ENCODE measurements at places on chromosomes 12 and 14.
A peak's percentile ranks its signal among the peaks of the same experiment; 100 is the strongest.

- no peak for DNase-seq
Measured at GRCh38 chr14:24224618-24225071, 7.5 kb downstream of the NEDD8 start.

- DNase-seq, result no peak
Measured at GRCh38 chr12:48197549-48197970, 5.5 kb downstream of the OR10AD1 start.

DNA sequence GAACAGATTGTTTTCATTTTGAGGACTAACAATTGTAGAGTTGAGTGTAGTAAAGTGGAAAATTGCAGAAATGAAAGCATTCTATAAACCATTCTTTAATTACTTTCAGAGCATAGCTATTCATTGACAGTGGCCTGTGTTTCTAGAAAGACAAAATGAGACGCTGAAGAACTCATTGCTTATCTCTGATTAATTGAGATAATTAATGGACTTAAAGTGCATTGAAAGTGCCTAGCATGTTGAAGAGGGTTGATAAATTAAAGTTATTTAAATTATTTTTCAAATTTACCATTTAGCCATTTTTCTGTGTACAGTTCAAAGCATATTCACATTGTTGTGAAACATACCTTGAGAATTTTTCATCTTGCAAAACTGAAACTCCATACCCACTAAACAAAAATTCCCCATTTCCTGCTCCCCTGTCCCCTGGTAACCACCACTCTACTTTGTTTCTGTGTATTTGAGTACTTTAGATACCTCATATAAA, 57.4 kb downstream of the DAAM1 start:
- no peak for DNase-seq

DNA sequence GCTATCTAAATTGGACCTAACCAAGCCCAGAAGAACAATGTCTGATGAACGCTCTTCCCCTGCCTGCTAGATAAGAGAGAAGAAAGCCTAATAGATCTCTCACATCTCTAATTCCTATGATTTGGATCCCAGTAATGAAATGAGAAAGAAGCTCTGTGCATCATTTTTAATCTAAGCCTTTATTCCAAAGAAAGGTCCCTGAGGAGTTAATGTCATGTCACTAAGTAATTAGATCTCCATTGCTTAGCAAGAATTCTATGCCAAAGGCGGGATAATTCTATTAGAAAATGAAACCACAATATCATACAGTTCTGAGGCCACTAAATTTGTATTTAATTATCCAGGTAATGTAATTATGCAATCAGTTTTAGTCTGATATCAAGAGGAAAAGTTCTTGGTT, 74.2 kb upstream of the TMEM260 start:
- DNase-seq, result no peak

DNA sequence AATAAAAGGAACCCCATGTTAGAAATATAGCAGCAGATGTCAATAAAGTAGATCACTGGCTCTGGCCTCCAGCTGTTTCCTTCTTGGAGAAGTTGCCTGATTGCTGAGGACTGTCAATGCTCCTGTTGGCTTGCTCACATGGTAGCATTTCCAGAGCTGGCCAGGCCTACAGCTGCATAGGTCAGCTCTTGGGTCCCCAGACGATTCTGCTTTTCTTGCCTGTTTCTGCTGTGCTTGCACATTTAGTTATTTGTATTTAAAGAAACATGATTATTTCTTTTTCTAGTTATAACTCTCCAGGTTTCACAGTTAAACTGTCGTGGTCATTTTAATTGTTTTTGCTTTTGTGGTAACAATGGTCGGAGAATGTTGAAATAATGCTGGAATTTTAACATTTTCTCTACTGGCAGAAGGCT, 7.2 kb downstream of the NAV3 start:
- DNase-seq, result no peak

DNA sequence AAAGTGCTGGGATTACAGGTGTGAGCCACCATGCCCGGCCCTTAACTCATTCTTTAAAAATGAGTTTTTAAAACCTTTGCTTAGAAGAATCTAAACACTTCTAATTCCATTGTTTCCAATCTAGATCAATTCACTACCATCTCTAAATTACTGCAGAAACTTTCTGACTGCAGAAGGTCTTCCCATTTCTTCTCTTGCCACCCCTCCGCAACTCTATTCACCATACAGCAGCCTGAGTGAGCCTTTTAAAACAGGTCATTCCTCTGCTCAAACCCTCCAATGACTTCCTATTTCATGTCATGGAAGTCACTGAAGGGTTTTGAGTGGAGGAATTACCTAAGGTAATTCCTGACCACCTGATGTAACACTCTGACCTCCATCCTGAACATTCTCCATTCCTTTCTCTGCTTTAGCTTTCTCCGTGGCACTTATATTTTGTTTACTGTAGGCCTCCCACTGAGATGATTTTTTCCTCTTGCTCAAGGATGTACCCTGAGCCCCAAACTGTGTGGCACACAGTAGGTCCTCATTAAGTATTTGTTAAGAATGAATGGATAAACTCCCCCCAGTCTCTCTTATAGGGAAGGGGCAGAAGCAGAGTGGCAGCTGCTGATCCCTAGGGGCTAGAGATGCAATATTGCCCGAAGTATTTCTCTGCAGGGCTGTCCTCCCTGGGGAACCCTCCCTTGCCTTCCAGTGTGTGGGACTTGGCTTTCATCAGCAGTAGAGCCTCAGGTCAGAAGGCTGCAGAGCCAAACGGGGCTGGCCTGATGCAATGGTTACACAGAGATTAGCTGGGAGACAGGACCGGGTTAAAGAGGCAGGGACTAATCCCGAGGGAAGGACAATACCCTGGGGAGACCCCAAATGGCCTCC, 1.2 kb downstream of the DDIT3 start:
- DNase-seq, result no peak

DNA sequence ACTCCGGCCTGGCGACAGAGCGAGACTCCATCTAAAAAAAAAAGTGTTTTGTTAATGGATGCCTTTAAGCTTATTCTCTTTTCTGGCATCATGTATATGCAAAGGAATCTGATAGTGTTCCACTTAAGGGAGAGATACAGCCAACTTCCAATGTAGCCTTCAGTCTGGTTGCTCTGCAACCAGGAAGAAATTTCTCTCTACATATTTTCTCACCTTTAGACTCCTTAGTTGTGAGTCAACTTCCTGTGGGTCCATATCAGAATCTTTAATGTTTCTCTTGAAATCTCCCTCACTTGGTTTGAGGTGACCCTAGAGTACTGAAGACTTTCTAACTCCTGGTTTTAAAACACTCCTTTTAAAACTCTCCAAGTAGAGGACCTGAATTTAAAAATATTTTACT, 340.4 kb downstream of the SLC6A15 start:
- DNase-seq, result no peak

- DNase-seq, result no peak
Measured at GRCh38 chr14:33699300-33699983, 251.4 kb downstream of the EGLN3 start.

DNA sequence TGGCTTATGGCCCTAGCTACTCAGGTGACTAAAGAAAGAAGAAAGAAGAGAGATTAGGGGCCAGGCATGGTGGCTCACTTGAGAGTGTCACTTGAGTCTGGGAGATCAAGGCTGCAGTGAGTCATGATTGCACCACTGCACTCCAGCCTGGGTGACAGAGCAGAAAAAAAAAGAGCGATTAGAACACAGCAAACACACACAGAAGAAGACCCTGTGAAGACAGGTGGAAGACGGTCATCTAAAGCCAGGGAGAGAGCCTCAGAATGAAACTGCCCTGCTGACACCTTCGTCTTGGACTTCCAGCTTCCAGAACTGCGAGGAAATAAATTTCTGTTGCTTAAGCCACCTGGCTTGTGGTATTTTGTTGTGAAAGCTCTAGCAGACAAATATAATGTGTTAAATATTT, 17.5 kb upstream of the PPP1CC start:
- no peak for DNase-seq

DNA sequence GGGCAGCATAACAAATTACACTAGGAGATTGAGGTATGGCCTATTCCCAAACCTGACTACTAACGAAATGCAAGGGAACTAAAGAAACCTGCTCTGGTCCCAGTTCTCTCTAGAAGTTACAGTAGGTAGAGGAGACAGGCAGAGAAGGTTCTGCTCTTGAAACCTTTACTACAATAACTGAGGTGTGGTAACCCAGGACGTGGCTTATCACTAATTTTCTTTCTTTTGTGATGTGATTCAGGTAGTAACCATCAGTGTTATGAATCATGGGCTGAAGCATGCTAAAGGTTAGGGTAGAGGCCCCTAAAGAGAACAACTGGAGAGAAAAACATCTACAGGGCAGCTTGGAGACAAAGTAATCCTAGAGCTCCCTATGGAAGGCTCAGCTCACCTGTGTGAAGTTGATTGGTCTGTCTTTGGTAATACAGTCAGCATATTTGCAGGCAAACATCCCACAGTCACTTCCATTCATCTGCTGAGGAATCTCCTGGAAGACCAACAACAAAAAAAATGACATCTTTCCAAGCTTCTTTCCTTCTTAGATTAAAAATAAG, 41.8 kb upstream of the COL2A1 start:
- no peak for DNase-seq

DNA sequence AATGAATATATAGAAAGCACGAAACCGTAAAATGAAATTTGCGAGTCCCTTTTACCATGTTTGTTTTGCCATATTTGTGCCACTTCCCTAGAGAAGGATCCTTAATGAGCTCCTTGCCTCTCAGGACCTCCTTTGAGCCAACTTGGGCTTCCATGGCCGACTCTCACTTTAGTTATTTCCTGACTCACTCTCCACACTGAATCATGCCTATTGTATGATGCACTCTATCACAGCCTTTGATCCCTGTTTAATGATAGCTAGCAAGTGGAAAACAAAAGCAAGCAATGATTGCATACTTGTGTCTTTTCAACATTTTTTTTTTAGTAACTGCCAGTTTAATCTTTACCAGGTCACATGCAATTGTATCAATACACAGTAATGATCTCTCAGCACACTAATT, 153.2 kb downstream of the CCER1 start:
- no peak for DNase-seq

GRCh38 chr12:68422159-68422558, 90.0 kb upstream of the MDM1 start:
- no peak for DNase-seq

- peak; percentile 20 for DNase-seq
Measured at GRCh38 chr14:73463411-73463810, 5.1 kb upstream of the NUMB start.

DNA sequence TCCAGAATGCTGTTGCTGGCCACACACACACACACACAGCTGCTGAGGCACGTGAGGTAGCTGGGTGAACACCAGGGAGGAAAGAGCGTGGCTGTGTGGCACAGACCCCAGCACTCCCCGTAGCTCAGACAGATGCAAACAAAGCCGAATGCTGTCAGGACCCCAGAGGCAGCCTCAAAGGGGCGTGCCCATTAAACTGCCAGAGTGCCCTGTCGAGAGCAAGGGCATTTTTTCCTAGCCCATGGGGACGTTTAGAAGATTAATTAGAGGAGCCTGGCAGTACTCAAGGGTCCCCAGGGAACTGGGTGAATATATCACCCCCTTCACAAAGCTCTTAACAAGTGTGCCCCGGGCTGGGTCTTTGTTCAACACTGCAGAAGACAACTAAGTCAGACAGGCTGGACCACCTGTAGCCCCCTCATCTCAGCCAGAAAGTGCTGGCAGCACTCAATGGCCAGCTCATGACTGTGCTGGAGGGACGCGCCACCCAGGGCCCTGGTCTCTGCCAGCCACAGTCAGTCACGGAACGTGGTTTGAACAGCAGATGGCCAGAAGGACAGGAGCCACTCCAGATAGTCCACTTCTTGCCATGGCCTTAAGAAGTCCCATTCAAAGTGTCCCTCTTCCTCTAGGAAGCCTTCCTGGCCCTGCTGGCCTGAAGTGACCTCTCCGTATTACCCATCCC, 37.5 kb downstream of the TTC7B start:
- no peak for DNase-seq

DNA sequence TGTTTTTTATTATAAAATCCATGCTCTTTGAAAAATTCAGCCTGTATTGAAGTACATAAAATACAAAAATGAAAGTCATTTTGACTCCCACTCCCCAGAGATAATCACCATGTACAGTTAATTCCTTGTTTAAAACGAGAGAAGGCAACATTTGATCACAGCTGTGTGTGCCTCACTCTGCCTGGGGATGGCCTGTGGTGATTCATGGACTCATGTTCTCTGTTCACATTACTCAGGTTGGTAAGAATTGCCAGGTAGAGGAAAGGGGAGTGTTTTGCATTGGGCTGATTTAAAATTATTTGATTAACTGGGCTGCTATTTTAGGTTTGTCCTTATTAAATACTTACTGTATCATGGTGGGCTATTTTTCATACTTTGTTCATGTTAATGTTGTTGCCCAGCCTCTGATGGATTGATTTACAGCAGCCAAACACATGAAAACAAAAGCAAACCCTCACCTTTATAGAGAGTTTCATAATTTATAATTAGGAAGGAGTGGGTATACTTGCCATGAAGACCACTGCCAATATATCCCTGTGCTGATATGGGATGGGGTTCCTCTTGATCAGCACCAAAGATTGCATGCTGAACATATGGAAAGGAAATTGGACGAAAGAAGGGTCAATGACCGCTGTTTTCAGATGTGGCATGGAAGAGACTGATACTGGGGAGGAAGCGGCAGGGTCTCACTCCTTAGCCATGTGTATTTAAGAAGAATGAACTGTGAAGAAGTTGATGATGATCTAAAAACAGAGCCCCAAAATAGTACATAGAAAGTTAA, 3.0 kb downstream of the ZBTB1 start:
- no peak for DNase-seq

DNA sequence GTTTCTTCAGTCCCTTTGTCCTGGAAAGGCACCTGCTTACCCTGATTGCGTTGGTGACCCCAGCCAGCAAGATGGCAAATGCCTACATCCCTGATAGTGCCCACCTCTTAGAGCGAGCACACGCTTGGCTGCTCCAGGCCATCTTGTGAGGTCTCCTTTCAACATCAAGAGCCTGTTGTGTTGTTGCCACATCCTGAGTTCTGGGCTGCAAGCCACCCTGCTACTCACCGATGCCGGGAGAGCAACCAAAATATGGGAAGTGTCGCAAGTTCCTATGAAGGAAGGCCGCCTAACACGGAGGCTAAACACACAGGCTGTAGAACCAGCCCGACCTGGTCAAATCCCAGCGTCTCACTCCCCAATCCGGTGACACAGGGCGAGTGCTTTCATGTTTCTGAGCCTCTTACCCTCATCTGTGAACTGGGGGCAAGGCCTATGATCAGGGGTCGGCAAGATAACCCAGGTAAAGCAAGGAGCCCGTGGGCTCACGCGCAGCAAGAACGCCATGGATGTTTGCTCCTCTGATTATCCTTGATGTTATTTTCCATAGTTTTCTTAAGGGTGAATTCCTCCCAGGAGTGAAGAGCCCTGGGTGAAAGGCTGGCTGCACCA, 98.4 kb downstream of the LGMN start:
- no peak for DNase-seq

GRCh38 chr12:64944966-64945365, 120.5 kb downstream of the TBC1D30 start:
- no peak for DNase-seq
